ENCODE measurements at places on chromosomes 7 and 10.

DNA sequence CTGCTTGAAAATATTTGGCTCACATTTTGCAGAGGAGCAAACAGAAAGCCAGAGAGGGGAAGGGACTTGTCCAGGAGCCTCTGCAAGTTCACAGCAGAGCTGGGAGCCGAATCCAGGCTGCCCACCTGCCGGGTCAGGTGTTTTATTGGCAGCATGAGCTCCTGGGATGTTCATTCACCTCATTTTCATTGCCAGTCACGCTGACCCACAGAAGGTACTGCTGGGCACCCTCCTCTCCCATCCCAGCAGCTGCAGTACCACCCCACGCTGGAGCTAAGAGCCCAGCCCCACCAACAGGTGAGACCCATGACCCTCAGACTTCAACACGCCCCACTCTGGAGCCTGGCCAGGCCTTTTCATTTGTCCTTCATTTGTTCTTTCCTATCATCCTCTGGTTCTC is 102.7 kb downstream of the GRID1 start:
- DNase-seq: no peak

GRCh38 chr7:1086588-1087464 is 1.1 kb upstream of the GPER1 start:
- peak; percentile 79 for DNase-seq

DNA sequence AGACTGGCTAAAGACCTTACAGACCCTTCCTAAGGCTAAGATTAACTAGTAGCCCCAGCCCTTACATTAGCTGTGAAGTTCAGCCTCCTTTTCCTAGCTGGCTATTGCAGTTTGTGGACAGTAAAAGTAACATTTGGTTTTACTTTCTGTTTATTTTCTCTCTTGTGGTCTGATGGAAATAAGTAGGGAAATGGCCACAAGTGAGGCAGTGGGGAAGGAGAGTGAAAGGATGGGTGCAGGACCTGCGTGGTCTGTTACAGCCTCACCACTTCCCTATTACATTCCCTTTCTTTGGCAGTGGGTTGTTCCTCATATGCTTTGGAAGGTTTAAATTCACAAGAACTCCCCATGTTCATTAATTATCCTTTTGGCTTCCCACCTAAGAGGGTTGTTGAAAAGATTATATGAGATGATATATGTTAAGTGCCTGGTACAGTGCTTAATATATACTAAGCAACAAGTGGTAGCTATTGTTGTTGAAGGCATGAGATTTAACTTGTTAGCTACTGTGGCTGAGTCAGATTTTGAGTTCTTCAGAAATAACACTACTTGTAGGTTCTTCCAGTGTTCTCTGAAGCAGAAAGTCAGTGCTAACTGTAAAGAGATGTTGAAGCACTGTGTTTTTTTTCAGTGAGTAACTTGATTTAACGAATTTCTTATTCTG is 181.7 kb downstream of the ST7 start:
- DNase-seq: no peak

DNA sequence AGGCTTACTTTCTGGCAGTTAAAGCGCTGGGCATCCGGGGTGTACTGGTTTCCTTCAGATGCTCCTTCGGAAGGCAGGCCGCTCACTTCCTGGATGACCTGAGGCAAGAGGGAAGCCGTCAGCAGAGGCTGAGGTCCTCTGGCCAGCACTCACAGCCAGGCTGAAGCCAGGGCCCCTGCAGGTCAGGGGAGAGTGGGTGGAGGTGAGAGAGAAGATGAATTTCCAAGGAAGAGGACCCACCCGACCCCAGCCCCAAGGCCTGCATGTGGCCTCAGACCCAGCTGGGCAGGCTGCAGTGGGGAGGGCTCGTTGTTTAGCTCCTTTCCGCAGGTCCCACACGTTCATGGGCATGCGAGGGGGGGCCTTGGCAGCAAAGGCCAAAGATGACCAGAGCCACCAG is 71.3 kb downstream of the VWA2 start:
- DNase-seq: no peak

GRCh38 chr7:96996111-96996957 is 9.0 kb upstream of the DLX6 start:
- DNase-seq: no peak

- DNase-seq: no peak
Measured at GRCh38 chr10:110221044-110221720, 13.8 kb downstream of the MXI1 start.

DNA sequence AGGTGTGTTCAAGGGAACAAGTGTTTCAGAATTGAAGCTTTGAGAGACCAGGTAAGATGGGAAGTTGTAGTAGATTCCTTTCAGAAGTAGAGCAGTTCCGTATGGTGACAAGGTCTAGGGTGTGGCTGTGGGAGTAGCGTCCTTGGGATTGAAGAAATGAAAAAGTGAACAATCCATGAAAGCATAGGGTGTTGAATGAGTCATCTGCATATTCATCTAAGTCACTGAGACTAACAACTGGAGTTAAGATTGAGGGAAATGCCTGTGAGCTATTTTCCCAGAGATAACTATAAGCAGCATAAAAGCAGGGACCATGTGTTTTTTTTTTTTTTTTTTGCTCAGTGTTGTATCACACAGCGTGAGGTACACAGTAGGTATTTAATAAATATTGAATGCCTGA is 134.8 kb downstream of the PHTF2 start:
- no peak for DNase-seq

DNA sequence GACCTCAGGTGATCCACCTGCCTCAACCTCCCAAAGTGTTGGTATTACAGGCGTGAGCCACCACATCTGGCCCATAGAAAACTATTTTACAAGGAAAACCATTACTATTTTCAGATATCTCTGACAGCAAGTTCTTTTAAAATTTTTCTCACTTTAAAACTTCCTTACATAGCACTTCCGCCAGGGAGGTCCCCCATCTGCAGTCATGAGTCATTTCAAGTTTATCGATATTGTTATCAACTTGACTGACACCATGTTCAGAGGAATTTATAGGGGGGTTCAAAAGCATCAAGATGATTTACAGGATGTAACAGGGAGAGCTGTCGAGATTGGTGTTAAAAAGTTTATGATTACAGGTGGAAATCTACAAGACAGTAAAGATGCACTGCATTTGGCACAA is 88.8 kb downstream of the NRBF2 start:
- no peak for DNase-seq

GRCh38 chr10:48614481-48615390 is 9.9 kb upstream of the ARHGAP22 start:
- DNase-seq: no peak

GRCh38 chr7:81790120-81790500 is 20.3 kb upstream of the HGF start:
- DNase-seq: no peak

DNA sequence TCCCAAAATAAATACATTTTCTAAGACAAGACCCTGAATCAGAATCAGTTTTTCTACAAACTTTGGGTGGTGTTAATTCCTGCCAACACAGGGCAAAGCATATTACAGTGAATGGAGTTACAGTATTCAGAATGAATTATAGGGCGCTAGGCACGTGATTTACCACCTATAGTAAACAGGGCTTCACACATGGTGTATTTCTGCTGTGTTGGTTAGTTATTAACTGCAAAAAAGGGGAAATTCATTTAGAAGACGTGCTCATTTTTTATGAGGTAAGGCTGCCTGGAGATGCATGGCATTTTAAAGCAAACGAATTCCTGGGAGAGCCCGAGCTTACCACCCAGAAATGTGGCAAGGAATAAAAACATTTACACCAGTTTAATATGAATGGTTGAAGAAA is 393.8 kb downstream of the LRMDA start:
- DNase-seq: no peak

DNA sequence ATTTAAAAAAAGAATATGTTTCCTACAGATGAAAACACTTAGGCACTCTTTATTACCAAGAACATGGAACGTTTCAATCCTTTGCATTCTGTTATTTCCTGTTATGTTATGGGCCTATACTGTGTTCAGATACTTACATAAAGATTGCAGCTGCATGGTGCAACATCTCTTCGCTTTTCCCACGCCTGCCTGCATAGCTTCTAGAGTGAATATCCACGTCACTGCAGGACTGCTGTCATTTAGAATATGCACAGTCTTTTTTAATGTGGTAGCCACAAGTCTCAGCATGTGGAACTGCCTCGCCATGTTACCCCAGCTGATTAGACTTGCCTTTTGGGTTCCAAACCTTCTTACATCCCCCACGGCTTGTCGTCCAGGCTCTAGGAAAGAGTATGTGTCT is 69.6 kb upstream of the GATA3 start:
- no peak for DNase-seq

DNA sequence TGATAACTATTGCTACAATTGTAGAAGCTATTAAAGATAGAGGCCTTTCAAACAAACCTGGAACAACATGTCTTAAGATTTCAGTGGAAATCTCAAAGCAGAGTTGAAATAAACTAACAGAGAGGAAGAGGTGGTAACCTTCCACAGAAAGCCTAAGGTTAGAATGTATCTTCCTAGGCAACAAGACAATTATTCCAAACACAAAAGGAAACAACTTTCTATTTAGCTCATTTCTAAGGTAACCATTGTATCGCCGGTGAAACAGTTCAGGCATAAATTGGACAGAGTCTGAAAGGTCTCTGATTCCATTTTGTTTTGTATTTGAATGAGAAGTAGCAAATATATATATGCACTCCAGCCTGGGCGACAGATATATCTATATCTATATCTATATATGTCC is 30.7 kb upstream of the HYCC1 start:
- DNase-seq: no peak

DNA sequence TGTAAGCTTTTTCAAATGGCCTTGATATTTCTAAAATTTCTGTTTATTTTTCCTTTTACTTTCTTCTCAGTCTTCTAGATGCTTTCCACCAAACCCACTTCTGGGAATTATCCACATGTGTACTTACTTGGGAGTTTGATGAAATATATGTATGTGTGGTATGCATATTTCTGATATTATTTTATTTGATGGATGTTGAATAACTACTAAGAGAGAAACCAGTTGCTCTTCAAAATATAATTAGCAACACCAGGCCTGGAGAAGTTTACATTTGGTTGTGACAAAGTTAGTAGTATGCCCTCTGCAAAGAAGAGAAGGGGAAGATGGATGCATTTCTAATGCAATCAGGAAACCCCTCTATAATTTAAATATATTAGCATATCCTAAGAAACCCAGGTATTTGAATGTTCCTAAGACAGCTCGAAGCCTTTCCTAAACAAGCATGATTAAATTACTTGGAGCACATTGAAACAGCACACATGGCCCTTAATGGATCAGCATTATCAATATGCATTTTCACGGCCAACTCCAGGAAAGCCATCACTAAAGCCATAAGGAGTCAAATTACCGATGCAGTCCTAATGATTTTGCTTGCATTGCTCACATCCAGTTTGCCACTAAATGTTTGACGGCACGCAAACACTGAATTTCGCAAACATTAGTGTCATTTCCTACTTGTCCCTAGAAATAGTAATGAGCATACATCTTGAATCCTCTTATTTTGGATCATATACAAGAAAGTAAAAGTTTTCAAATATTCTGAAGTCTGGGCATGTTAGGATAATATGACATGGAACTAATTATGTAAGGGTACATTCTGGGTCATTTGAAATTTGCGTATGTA is 393.8 kb downstream of the EXOC4 start:
- DNase-seq: no peak

GRCh38 chr10:17880601-17881000 is 71.1 kb upstream of the SLC39A12 start:
- no peak for DNase-seq

DNA sequence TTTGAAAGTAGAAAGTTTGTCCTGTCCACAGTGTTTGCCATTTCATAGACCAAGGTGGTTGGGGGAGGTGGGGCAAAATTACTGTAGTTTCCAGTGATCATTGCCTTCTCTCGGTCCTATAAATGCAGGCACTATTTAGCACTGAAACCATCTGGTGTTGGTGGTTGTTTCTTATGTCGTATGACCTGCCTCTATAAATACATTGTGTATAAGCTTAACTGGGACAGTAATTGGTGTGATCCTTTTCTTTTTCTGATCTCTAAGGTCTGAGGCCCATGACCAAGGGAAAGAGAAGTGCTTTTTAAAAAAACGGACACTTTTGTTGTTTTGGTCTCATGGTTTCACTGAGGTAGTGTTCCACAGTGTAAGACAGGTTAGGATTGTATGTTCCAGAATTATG is 63.1 kb downstream of the AUTS2 start:
- no peak for DNase-seq

DNA sequence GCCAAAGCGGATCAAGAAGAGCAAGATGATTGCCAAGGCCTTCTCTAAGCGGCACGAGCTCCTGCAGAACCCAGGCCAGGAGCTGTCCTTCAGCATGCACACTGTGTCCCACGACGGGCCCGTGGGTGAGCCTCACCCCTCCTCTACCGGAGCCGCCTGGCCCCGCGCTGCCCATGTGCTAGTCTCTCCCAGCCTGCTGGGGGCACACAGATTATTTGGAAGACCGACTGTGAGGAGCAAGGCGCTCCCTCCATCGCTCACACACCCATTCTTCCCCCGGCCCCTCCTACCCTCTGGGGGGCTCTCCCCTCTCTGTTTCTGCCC is 13.9 kb upstream of the AHCYL2 start:
- no peak for DNase-seq

DNA sequence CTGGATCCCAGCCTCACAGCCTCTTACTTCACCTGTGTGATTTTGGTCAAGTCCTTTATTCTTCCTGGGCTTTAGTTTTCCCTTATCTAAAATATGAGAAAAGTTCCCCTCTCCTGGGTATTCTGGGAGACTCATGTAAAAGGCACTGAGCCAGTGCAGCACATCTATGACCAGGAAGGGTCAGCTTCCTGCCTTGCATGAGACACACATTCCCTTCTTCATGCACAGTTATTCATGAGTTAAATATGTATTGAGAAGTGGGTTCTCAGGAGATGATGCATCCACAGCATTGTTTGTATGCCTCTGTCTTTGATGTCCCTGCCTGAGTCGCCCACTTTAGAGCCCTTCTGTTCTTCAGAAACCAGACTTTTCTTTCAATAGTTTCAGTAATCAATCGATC is 33.3 kb downstream of the EGFR start:
- DNase-seq: no peak

DNA sequence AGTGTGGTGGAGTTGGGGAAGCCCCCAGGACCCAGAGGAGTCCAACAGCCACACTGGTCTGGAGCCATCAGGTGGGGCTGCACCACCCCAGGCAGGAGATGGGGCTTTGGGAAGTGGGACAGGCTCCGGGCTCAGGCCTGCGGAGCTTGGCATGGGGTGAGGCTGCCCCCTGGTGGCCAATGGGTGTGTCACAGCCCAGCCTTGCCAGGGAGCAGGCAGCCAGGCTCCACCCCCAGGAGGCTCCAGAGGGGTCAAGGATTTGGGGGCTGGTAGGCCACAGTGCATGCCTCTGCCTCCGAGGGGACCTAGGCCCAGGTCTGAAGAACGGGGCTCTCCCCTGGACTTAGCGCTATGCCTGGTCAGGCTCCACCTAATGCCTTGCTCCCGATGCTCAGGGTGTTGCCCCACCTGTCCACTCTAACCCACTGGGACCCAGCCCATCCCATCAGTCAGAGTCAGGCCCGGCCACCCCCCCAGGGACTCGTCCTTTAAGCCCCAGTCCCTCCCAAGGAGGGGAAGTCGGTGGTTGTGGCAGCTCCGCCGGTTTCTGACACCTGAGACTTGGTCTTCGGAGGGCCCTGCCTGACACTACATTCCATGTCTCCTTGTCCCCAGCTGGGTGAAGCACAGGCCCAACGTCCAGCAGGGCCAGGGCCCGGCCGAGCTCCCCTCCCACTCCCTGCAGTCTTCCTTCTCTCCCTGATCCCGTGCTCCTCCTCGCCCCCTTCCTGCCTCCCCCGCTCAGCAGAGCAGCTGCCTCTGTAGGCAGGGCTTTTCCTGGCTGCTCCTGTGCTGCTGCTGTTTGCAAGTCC is 11.3 kb upstream of the SAMD8 start:
- peak; percentile 89 for DNase-seq

- DNase-seq: peak; percentile 25
Measured at GRCh38 chr7:23012908-23013714, 819 bp downstream of the HYCC1 start.

GRCh38 chr10:69068549-69068948 is 19.4 kb upstream of the SRGN start:
- no peak for DNase-seq

All from stimulated activated CD4-positive, alpha-beta T cell treated with anti-CD3 and anti-CD28 coated beads, Interleukin-2, amount 100 ng/mL, for 24 hours (primary cell).